ENCODE measurements at places on chromosomes 2 and 18. TPM values are rescaled to one million over a fixed set of nuclear protein-coding genes. Genes with fewer than 3 reads are reported as not detected.

Gene GALNT14
- not detected for total RNA-seq

Gene ELOA2
- total RNA-seq, result not detected

Gene TMEM17
- 0.69 TPM for total RNA-seq

Gene ERFE
- total RNA-seq, result 3.9 TPM

Gene FASTKD2
- total RNA-seq, result 14.7 TPM

Gene RIT2
- not detected for total RNA-seq

Gene TBR1
- not detected for total RNA-seq

Gene ARHGAP25
- total RNA-seq, result 3.2 TPM

Gene WDSUB1
- 3.2 TPM for total RNA-seq

Gene PAIP2B
- total RNA-seq, result 0.54 TPM

Gene GPAT2
- total RNA-seq, result 2.3 TPM

Gene ICA1L
- 5.1 TPM for total RNA-seq

Gene NDUFV2
- 97.2 TPM for total RNA-seq

Gene GCG
- not detected for total RNA-seq

Gene NEU2
- total RNA-seq, result not detected

Gene NOL4
- not detected for total RNA-seq

Gene UBE2E3
- total RNA-seq, result 97.0 TPM

Gene KIF5C
- total RNA-seq, result 0.25 TPM

Gene ROCK2
- 26.8 TPM for total RNA-seq

Gene FOXI3
- total RNA-seq, result not detected

Gene EMILIN2
- 16.3 TPM for total RNA-seq

Gene SKOR2
- total RNA-seq, result not detected

Gene CYP26B1
- 11.0 TPM for total RNA-seq

Gene HOXD4
- total RNA-seq, result 0.87 TPM

Gene SEPTIN10
- total RNA-seq, result 85.5 TPM

Gene SLC4A3
- total RNA-seq, result 8.8 TPM

Gene ACVR1
- total RNA-seq, result 24.8 TPM

Gene NTSR2
- total RNA-seq, result not detected

Gene ANKRD36B
- total RNA-seq, result 11.6 TPM

Gene HTR2B
- total RNA-seq, result 4.3 TPM

Gene STK17B
- 56.0 TPM for total RNA-seq

Gene NT5C1B
- total RNA-seq, result 0.10 TPM

Gene CDKL4
- 0.50 TPM for total RNA-seq

Gene MYCN
- 0.37 TPM for total RNA-seq

Gene MEP1B
- total RNA-seq, result not detected

Gene SCN2A
- 0.10 TPM for total RNA-seq

Gene CMPK2
- total RNA-seq, result 3.2 TPM

Gene IL1F10
- not detected for total RNA-seq

Data from cardiac ventricle fibroblast (primary cell).